ENCODE measurements at places on chromosomes 13 and 19. TPM values are rescaled to one million over a fixed set of nuclear protein-coding genes. Genes with fewer than 3 reads are reported as not detected.

TPM4 gene
- 698 TPM for total RNA-seq

CPT1C gene
- total RNA-seq, result 29.2 TPM

IFNL1 gene
- not detected for total RNA-seq

ZNF667 gene
- total RNA-seq, result 3.6 TPM

MLNR gene
- not detected for total RNA-seq

PPP5C gene
- total RNA-seq, result 51.3 TPM

MCF2L gene
- total RNA-seq, result 0.14 TPM

ZNF506 gene
- total RNA-seq, result 9.5 TPM

LCP1 gene
- 0.28 TPM for total RNA-seq

SPC24 gene
- 14.8 TPM for total RNA-seq

ELOF1 gene
- total RNA-seq, result 41.2 TPM

PCDH17 gene
- 0.09 TPM for total RNA-seq

CLDN10 gene
- not detected for total RNA-seq

RASIP1 gene
- 1.3 TPM for total RNA-seq

MYBPC2 gene
- total RNA-seq, result not detected

TNNI3 gene
- not detected for total RNA-seq

LGALS7B gene
- total RNA-seq, result 1.0 TPM

ASF1B gene
- total RNA-seq, result 0.65 TPM

BEST2 gene
- not detected for total RNA-seq

PSG3 gene
- not detected for total RNA-seq

STOML3 gene
- total RNA-seq, result not detected

CCL25 gene
- total RNA-seq, result not detected

RUBCNL gene
- total RNA-seq, result 0.55 TPM

SULT2B1 gene
- total RNA-seq, result 0.09 TPM

COMP gene
- 1.3 TPM for total RNA-seq

Data from smooth muscle cell of bladder (primary cell).